Ovary (tissue), 10 donors: ENCODE measurements at places on chromosomes 16 and 17. TPM values are rescaled to one million over a fixed set of nuclear protein-coding genes. Genes with fewer than 3 reads are reported as not detected.

Gene VAT1L
- total RNA-seq = 0.15 TPM

Gene PLA2G10
- total RNA-seq = 2.5 TPM

Gene ACSM2A
- total RNA-seq = not detected

Gene SMIM22
- 30.9 TPM for total RNA-seq

Gene TAT
- 0.35 TPM for total RNA-seq

Gene KRT12
- not detected for total RNA-seq

Gene C16orf92
- not detected for total RNA-seq

- H3K36me3 ChIP-seq = no peaks in the 10 kb centered on the region
- DNase-seq = peak; percentile 52
- H3K27me3 ChIP-seq = no peaks in the 10 kb centered on the region
- H3K4me3 ChIP-seq = no peak overlapping the region
Measured at GRCh38 chr17:17784657-17785267, 52.0 kb downstream of the SREBF1 start.

- H3K36me3 ChIP-seq = no peaks in the 10 kb centered on the region
- no peak overlapping the region for H3K4me3 ChIP-seq
- DNase-seq = peak; percentile 85
- no peaks in the 10 kb centered on the region for H3K27me3 ChIP-seq
Measured at GRCh38 chr17:41548844-41549595, 20.9 kb upstream of the KRT19 start.

DNA sequence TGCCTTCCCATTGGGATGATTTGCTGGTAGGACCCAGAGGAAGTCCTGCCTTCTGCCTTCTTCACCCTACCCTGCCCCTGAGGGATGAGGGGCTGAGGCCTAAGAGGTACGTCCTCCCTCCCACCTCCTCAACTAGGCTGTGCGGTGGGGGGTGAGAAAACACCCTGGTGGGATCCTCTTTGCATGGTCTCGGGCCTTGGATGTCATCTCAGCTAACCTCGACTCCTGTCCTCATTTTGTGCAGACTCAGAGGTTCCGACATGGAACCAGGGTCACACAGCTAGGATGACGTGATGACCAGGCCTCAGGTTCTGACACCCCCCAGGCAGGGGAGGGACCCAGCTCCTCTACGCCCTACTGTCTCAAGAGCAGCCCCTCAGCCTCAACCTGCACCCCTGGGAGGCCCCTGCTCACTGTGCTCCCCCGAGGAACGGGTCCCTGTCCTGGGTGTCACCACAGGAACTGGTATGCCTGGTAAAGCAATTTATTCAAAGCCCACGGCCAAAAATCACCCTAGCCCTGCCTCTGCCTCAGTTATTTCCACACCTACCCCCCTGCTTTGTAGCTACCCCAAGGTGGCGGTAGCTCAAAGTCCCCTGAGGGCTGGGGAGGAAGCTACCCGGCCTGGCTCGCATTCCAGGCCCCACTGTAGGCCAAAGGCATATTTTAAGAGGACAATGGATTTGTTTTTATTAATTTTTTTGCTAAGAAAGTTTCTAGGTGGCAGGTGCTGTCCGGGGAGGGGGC is 17.5 kb downstream of the UNC13D start:
- no peak for DNase-seq
- H3K27me3 ChIP-seq = no peaks in the 10 kb centered on the region
- peaks cover 3% of the 10 kb centered on the region for H3K4me1 ChIP-seq

GRCh38 chr16:85290626-85291301 is 178.5 kb upstream of the CIBAR2 start:
- H3K4me3 ChIP-seq = no peak overlapping the region
- peaks cover 17% of the 10 kb centered on the region for H3K4me1 ChIP-seq
- no peak overlapping the region for H3K27ac ChIP-seq
- DNase-seq = no peak
- no peaks in the 10 kb centered on the region for H3K36me3 ChIP-seq

DNA sequence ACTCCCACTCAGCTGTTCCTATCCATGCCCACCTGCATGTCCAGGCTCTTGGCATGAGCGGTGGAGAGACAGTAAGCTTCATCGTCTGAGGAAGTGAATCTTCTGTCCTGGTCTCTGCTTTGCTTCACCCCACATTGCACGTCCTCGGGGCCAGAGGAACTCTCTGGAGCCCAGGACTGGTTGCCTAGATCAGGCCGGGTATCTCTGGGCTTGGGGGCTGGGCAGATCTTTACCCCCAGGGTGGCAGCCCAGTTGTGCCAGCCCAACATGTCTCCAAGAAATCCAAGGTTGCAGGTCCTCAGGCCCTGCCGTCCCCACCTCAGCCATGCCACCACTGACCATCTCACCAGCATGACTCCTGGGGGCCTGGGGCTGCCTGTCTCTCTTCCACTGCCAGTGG is 58.3 kb downstream of the BEAN1 start:
- peak; percentile 25 for DNase-seq
- H3K4me1 ChIP-seq = no peaks in the 10 kb centered on the region
- no peaks in the 10 kb centered on the region for H3K27me3 ChIP-seq
- H3K4me3 ChIP-seq = no peak overlapping the region

- H3K4me3 ChIP-seq = no peak overlapping the region
- H3K36me3 ChIP-seq = no peaks in the 10 kb centered on the region
Measured at GRCh38 chr17:1908699-1909309, 79.0 kb downstream of the RPA1 start.

GRCh38 chr16:3459401-3460090 is 16.1 kb downstream of the NAA60 start:
- peaks cover 11% of the 10 kb centered on the region for H3K4me1 ChIP-seq
- peak overlapping the region; percentile 95 for H3K27ac ChIP-seq
- no peaks in the 10 kb centered on the region for H3K36me3 ChIP-seq
- no peaks in the 10 kb centered on the region for H3K27me3 ChIP-seq

- no peak for DNase-seq
- H3K36me3 ChIP-seq = no peaks in the 10 kb centered on the region
- no peaks in the 10 kb centered on the region for H3K27me3 ChIP-seq
- no peak overlapping the region for H3K27ac ChIP-seq
Measured at GRCh38 chr16:54265575-54266107, 20.9 kb downstream of the IRX3 start.
